ENCODE measurements at places on chromosomes 3 and 15. TPM values are rescaled to one million over a fixed set of nuclear protein-coding genes. Genes with fewer than 3 reads are reported as not detected.

The CRELD1 gene
- 8.4 TPM for total RNA-seq

The TGM4 gene
- not detected for total RNA-seq

DNA sequence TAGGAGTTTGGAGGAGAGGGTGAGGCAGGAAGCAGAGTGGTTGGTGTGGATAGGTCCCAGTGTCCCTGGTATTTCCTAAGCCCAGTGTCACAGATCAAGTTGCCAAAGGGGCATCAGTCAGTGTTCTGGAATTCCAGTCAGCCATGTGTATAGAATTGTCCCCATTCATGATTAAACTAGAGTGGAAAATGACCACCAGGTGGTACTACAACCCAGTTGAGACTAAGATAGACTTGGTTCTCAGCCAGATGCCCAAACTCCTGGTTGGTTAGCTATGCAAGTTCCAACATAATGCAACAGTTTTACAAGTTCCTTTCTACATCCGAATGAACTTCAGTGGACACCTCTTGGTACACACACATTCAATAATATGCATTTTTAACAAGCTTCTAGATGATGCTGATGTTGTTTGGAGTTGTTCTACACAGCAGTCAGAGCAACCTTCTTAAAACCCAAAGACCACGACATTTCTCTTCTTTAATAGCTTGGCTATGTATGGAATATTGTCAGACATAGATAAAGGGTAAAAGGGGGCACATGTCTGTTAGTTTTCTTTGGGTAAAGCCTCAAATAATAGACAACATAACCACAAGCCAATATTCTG, 8.4 kb upstream of the ATR start:
- DNase-seq, result peak; percentile 92

DNA sequence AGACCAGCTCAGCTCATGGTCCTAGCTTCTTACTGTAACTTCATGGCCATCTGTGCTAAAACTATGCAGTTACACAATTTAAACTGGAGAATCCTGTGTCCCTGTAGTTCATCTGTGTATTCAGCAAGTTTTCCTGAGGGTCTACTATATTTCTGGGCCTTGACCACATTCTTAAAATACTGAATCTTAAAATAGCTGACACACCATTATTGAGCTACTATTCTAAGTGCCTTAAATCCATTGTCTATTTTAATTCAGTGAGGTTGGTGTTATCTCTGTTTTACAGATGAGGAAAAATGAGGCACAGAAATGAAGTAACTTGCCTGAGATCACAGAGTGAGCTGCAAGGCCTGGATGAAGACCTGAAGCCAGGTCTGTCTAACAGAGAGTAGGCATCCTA, 22.0 kb downstream of the MYLK start:
- DNase-seq, result no peak

- no peak for DNase-seq
Observed at GRCh38 chr3:31289584-31289983, 243.1 kb upstream of the STT3B start.

GRCh38 chr3:53491276-53491675, 3.1 kb upstream of the CACNA1D start:
- DNase-seq, result no peak

DNA sequence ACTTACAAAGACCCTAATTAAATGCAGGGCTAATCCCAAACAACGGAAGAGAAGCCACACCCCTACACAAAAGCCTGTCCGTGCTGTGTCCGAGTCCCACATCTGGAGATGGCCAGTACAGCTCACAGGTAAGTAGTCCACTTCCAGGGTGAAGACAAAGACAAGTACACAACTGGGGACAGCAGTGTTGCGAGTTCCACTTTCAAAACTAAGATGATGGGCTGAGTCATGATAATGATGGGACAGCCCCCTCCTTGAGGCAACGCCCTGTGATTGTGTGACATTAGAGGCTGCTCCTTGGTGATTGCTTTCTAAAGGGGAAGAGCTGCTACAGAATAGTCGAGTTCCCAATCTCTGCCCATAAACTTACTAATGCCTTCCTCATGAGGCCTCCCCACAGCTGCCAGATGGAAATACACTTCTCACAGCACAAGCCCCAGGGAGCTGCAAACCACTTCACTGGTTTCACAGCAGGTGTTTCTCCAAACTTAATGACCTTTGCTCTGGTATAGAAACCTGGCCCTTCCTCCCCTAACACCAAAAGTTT, 27.6 kb downstream of the RFT1 start:
- DNase-seq, result no peak

DNA sequence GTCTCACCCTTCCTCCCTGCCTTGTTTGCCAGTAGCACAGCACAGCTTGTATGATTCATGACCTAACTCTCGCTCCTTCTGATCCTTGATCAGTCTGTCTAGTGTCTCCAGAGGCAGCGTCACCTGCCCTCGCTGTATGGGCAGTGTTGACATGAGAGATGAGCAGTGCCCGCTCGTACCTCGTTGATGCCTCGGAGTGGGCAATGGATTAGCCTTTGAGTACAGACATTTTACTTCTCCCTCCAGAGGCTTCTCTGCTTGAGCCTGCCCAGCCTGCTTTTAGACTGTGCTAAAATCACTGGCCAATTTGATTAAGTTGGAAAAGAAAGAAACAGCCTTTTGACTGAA, 569.0 kb downstream of the NTRK3 start:
- DNase-seq, result no peak

DNA sequence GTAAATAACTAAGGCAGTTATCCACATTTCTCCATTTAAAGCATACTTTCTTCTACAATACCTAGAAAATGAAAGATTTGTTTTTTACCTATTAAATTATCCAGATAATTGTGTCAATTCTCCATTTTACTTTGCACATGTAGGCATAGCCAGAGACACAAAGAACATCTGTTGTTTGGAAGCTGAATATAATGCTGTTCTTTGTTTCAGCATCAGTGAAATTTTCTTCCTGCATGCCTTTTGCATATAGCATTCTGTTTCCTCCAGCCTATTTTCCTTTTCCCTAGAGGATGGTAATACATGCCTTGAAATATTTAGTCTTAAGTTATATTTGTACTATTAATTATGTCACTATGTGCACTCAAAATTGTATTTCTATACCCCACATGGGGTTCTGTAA, 233.7 kb downstream of the CNTN6 start:
- no peak for DNase-seq

GRCh38 chr15:94840794-94841783, 609.7 kb downstream of the MCTP2 start:
- peak; percentile 25 for DNase-seq
